NCI-H2081 treated with DMSO at 0.1 percent for 48 hours (cell line): ENCODE measurements at places on chromosomes 1 and 21.

GRCh38 chr1:28160782-28161266 lies 15.7 kb downstream of the PTAFR start:
- DNase-seq, result no peak

GRCh38 chr1:89757532-89757931 lies 63.3 kb upstream of the LRRC8D start:
- DNase-seq, result no peak

DNA sequence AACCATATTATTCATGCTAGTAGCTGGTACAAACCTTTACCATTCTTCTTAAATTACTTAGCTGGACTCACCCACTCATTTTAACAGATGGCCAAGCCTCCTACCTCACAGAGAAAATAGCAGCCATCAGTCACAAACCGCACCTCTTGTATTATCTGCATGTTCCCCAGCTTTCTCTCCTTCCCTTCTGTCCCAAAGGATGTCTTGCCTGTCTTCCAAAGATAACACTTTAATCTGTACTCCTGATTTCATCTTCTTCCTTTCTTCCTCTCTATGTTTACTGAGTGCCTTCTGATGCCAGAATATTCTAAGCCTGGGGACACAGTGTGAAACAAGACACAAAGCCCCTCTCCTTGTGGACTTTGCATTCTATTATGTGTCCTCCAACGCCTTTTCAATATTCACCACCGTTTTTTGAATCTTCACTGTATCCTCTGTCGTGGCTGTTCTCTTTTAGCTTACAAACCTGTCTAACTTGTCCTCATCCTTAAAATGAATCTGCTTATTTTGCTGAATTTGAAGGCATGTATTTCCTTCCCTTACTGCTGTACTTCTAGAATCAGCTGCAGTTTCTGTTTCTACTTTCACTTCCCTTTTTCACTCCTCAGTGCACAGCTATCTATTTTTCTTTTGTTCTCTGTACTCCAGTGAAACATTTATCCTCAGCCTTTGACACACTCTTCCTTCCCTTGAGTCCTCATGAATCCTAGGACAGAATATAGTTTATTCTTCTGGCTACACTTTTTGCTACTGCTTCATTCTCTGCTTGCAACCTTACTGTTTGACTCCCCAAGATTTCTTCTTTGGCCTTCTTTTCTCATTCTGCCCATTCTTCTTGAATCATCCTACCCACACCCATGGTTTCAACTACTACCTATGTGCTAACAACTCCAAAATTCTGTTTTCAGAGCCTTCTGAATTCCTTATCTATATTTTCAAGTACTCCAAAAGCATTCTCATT lies 216.9 kb upstream of the SAMSN1 start:
- DNase-seq, result no peak

DNA sequence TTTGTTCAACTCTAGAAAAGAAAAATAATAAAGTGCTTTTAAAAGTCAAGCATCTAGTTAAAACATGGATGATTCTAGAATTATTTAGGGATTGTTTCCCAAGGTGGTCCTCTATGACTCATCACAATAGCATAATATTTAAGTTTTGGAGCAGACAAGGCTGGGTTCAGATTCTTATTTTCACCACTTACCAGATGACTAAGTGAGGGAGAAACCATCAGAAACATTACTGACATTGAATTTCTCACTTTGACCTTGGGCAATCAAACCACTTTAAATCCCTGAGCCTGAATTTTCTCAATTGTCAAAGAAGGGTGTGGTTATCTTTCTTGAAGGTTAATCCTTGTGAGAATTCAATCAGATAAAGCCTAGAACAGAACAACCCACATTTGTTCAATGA lies 102.5 kb upstream of the PTGFR start:
- no peak for DNase-seq

DNA sequence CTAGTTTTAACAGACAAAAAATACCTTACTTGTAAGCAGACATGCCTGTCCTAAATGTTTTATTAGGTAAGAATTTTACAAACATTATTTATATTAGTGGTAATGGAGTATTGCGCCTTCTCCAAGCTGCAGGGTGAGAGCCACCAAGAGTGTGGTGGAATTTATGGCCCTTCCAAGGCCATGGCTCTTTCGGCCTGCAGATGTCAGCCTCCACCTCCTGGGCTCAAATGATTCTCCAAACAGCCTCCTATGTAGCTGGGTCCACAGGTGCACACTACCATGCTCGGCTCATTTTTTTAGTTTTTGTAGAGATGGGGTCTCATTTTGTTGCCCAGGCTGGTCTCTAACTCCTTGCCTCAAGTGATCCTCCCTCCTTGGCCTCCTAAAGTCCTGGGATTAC lies 56.3 kb downstream of the ITGB3BP start:
- no peak for DNase-seq

DNA sequence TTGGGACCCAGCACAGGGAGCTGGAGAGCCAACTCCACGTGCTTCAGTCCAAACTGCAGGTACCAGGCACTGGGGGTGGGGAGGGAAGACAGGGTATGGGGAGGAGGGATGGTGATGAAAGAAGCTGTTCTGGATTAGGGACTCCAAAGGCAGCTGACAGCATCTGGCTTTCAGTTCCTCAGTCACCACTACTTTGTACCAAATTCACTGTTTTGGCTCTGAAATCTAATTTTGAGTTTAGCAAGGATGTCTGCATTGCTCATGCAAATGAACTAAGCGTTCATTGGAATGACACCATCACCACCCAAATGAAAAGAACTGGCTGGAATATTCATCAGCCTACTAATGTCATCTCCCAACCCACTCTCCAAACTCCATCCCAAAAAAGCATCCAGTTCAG lies 8.7 kb downstream of the C1orf74 start:
- no peak for DNase-seq

GRCh38 chr1:22796642-22797041 lies 86.0 kb downstream of the EPHB2 start:
- DNase-seq, result no peak

GRCh38 chr1:79547514-79547913 lies 541.0 kb upstream of the ADGRL4 start:
- DNase-seq, result no peak

- no peak for DNase-seq
Measured at GRCh38 chr21:29808153-29808552, 131.6 kb downstream of the GRIK1 start.

DNA sequence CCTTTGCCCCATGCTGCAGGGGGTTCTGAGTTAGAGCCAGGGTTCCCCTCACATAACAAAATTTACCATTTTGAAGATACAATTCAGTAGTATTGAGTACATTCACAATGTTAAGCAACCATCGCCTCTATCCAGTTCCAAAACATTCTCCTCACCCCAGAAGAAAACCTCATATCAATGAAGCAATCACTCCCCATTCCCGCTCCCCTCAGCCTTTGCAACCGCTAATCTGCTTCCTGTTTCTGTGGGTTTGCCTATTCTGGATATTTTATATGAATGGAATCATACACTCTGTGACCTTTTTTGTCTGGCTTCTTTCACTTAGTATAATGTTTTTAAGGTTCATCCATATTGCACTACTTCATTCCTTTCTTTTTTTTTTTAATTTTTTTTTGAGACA lies 32.9 kb downstream of the SERINC2 start:
- no peak for DNase-seq

DNA sequence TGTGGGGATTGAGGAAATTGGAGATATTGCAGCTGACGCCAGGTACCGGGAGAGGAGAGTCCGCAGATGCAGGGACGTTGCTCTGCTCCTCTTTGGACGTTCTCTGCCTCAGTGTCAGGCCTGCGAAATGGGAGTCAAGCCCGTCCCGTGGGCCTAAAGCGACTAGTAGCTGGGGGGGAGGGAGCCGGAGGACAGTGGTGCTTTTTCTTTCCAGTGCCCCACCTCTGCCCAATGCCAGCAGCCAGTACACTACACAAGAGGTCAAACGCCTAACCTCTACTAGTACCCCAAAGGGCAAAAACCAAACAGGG lies 413.6 kb upstream of the ESRRG start:
- no peak for DNase-seq
